Erythroblast (primary cell): ENCODE measurements at places on chromosomes 5 and 9.

DNA sequence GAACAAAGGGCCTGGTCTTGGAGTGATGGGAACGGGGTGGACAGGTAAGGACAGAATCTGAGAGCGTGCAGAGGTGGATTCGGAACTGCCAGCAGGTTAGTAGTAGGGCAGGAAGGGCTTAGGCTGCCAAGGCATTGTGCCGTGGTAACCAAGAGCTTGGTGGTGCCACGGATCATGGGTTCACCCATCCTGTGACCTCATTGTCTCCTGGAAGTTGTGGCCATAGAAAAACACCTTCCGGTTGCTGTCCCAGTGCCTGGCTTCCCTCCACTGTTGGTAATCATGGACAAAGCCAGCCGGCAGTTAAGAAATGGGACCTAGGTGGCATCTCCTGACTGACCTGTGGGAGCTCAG lies 42.5 kb upstream of the CFAP157 start:
- no peak for DNase-seq

DNA sequence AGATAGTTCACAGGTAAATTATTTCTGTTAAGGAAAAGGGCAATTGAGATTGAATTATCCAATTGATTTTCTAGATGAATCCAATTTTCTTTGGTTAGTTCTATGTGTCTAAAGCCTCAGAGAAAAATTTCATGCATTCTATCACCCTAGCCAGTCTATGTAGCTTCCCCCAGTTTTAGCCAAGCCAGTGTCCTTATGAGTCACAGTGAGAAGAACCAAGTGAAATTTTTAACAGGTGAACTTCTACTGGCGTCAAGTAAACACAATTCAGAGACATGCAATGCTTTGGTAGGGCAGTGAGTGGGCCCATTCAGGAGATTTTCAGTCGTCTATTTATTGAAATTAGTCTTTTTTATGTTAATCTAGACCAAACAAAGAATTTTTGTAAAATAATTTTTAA lies 1077.4 kb upstream of the ARRDC3 start:
- DNase-seq = no peak

DNA sequence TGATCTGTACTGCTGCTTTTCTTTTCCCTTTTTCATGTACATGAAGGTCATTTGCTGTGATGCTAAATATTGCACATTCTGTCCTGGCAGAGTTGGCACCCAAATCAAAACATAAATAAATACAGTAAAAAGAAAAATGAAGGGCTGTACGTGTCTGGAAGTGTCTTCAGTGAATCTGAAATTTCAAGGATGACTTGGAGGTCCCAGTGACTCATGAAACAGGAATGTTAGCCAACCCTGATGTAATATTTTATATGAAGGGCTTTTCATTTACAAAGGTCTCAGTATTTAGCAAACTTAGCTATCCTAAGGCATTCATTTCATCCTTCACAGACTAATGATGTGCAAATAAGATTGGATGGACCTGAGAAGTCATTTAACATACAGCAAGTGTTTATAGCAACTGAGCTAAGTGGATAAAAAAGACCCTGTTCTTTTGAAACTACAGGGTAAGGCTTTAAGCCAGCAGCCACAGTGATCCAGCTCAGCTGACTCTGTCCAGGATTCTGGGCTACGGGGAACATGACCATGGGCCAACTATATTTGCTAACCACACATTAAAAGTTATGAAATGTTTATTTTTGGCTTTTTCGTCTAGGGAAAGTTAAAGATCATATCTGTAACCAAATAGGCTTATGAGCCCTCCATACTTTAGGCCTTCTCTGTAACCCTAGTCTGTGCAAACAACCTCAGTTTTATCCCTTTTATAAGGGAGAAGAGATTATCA lies 104.0 kb upstream of the DMRTA1 start:
- DNase-seq = no peak

- DNase-seq = no peak
Measured at GRCh38 chr9:100219347-100219746, 120.3 kb downstream of the INVS start.

DNA sequence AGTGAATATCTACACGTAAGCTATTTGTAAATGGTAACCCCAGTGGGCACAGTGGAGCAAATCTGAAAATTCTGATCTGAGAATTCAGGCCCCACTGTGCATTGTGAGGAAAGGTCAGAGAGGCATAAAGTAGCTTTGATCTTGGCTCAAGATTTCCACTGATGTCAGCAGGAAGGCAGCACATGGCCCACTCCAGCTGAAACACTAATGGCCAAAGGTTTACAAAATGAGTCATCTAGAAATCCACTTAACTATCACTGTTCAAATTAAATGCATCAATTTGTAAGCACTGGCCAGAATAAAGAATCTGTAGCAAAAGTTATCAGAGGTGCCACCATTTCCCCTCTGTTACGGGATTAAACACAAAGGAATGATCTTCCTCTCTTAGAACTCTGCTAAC lies 191.6 kb downstream of the C9orf152 start:
- no peak for DNase-seq

DNA sequence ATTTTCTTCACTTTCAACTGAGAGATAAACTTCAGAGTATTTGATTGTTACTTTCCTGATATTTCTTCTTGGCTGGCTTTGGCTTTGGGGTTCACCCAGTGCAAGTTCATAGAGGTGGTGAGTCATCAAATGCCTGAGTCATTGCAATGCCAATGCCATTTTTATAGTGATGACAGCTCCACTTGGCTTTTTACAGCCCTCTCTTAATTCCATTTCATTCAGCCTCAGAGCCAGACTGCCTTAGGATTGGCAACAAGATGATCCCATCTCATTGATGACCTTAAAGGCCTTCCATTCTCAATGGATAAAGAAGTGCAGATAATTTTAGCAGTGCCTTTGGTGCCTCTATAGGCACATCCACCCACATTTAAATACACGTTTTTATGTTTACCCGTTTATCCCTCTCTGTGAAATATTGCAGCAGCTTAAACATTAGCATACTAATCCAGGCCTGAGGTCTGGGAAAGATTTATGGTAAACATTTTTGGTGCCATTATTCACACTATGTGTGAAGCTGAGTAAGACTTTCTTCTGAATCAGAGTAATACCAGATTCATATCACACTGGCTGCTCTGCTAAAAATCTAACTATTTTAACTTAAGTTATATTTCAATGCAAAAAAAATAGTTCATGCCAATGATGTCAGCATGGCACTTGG lies 88.9 kb upstream of the TYRP1 start:
- no peak for DNase-seq

DNA sequence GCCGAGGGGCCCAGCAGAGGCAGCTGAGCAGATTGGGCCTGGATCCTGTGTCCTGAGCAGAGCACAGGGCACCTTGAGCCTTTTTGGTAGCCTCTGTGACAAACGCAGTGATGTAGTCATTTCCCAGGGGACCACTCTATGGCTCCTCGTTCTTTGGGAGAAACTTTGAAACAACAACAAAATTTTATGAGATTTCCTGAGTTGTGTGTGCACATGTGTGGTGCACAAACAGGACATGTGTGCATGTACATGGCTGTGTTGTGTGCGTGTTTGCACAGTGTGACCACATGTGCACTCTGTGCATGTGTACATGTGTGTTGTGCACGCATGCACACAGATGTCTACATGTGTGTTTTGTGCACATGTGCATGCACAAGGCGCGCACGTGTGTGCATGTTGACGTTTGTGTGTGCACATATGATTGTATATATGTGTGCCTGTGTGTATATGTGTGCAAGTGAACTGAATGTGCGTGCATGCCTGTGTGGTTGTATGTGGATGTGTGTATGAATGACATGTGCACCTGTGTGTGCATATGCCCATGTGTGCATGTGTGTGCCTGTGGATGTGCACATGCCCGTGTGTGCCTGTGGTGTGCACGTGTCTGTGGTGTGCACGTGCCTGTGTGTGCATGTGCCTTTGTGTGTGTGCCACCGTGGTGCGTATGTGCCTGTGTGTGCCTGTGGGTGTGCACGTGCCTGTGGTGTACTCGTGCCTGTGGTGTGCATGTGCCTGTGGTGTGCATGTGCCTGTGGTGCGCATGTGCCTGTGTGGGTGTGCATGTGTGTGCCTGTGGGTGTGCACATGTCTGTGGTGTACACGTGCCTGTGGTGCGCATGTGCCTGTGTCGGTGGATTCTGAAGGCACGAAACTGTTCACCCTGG lies 221.6 kb downstream of the CACNA1B start:
- DNase-seq = no peak

DNA sequence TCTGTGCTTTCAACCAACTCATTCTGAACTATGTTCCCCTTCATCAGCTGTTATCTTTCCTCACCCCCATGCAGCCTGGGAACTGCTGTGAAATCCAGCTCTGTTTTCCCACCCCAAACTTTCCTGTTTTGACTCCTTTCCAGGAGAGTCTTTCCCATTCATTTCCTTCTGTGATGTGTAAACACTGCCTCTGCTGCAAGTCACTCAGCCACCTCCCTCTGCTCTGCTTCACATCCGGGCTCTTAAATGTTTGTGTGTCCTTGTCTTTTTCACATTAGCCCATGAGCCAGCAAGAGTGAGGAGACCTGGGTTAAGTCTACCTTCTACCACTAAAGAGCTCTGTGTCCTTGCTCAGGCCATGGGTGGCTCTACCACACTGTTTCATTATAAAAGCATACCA lies 137.5 kb downstream of the ICE1 start:
- DNase-seq = no peak

DNA sequence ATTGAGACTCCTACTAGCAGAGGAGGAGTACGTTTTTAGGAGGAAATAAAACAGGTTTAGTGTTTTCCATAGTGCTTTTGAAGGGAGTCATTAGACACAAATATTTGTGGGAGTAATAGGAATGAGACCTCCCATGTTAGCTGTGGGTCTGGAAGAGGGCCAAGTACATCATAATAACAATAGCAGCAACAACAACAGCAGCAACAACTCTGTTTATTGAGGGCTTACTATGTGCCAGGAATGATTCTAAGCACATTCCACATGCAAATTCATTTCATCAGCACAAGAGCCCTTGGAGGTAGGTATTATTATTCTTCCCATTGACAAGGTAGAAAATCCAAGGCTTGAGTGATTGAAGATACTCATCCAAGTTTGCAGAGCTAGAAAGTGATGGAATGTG lies 384.2 kb upstream of the RPS23 start:
- no peak for DNase-seq

DNA sequence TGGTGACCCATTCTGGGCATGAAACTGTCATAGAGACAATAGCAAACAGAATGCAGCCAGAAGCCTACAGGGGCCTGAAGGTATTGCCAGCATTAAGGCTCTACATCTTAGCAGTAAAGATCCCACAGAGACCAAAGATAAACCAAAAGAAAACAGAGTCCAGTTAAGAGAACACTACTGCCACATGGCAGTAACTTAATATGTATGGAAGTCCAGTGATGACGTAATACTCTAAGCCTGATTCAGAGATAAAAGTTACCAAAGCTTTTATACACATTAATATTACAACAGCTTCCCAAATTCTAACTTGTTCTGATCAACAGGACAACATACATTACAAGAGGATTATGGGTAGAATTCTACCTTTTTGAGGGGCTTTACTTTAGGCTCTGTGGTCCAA lies 371.5 kb downstream of the PRELID2 start:
- no peak for DNase-seq

GRCh38 chr9:90044710-90045151 lies 439.9 kb downstream of the GADD45G start:
- DNase-seq = no peak

DNA sequence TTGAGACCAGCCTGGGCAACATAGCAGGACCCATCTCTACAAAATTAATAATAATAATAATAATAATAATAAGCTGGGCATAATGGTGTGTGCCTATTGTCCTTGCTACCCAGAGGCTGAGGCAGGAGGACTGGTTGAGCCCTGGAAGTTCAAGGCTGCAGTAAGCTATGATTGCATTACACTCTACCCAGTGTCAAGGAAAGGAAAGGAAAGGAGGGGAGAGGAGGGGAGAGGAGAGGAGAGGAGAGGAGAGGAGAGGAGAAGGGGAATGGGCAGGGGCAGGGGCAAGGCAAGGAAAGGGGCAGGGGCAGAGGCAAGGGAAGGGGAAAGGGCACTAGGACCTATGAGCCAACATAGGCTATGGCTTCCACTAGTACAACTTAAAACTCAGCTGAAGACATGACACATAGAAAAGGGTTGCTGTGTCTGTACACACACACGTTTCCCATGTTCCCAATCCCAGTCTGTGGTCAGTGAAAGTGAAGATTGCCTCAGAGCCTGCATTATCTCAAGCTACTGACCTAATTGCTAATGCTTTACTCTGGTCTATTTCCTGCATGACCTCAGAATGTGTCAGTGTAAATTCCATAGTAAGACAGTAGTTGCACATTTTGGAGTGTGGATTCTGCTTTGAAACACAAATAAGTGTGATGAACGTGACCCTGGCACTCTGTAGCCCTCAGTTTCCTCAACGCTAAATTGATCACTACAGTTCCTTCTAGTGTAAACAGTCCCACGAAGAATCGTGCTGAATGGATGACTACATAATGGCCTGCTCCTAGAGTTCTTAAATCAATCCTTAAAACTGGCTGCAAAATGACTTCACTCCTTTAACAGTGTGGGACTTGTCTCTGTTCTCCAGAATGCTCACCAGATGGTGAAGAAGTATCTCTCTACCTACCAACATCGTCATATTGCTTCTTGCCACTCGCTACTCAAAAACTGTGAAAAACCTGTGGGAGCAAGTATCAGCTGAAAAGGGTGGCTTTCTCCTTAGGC lies 497.0 kb downstream of the RAB3C start:
- no peak for DNase-seq
